ENCODE measurements at places on chromosomes 16 and 17.

DNA sequence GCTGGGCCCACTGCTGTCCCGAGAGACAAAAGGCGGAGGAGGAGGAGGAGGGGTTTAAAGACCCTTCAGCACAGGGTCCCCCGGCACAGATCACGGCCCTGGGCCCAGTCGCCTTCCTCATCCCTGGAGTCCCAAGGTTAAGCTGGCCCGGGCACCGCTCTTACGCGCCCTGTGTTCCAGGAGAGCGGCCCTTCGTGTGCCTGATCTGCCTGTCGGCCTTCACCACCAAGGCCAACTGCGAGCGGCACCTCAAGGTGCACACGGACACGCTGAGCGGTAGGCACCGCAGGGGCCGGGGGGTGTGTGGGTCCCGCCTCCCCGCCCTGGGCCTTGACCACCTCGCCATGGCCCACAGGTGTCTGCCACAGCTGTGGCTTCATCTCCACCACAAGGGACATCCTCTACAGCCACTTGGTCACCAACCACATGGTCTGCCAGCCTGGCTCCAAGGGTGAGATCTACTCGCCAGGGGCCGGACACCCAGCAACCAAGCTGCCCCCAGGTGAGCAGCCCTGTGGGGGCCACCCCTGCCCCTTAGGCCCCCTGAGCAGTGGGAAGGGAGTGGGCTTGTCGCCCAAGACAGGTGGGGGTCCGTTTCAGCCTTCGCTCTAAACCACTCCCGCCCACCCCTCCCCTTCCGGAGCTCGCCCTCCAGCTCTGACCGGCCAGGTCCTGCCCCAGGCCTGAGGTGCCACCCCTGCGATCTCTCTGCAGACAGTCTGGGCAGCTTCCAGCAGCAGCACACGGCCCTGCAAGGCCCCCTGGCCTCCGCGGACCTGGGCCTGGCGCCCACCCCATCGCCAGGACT, 37.6 kb upstream of the ZC3H18 start:
- no peak for DNase-seq

GRCh38 chr16:49158029-49158642, 123.5 kb downstream of the CBLN1 start:
- no peak for DNase-seq

- no peak for DNase-seq
Measured at GRCh38 chr16:66617728-66618127, 13.2 kb downstream of the CMTM3 start.

DNA sequence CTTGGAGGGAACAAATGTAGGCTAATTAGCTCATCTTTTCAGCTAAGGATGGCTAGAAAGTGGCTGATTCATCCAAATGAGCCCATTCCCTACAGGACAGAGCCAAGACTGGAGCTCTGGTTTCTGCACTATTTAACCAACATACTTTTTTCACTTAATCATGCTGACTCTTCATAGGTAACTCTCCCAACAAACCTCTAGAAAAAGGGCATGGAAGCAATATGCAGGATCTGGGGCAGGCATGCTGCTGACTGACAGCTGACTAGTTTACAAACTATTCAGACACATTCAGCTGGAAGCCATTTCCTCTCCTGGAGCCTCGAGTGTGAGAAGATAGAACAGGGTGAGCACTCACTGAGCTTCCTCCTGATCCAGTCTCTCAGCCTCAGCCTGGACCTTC, 6.2 kb downstream of the BECN1 start:
- no peak for DNase-seq

DNA sequence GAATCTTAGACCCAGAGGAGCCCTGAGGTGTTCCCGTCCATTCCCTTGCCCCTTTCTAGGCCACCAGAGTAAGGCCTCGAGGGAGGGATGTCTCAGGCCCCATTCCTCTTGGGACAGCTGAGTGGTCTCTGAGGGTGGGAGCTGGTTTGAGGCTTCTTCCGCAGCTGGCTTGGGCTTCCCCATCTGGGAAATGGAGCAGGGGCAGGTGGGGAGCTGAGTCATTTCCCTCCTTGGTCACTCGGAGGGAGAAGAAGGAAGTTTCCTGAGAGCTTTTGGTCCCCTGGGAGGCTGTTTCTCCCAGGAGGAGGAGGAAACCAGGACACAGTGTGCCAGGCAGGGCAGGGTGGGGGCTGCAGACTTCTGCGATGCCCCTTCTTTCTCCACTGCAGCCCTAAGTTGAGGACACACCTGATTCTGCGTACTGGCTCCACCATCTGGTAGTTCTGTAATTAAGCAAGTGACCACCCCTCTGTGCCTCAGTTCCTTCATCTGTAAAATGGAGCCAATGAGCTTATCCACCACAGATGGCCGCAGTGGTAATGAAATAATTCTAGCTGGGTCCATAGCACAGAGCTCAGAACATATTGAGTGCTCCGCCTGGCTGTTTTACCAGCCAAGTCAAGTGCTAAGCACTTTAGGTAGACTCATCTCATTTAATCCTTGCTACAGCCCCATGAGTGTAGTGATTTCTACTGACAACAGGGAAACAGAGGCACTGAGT, 1.6 kb upstream of the KCNJ12 start:
- no peak for DNase-seq

- no peak for DNase-seq
Measured at GRCh38 chr16:31572821-31573220, 45.1 kb downstream of the AHSP start.

DNA sequence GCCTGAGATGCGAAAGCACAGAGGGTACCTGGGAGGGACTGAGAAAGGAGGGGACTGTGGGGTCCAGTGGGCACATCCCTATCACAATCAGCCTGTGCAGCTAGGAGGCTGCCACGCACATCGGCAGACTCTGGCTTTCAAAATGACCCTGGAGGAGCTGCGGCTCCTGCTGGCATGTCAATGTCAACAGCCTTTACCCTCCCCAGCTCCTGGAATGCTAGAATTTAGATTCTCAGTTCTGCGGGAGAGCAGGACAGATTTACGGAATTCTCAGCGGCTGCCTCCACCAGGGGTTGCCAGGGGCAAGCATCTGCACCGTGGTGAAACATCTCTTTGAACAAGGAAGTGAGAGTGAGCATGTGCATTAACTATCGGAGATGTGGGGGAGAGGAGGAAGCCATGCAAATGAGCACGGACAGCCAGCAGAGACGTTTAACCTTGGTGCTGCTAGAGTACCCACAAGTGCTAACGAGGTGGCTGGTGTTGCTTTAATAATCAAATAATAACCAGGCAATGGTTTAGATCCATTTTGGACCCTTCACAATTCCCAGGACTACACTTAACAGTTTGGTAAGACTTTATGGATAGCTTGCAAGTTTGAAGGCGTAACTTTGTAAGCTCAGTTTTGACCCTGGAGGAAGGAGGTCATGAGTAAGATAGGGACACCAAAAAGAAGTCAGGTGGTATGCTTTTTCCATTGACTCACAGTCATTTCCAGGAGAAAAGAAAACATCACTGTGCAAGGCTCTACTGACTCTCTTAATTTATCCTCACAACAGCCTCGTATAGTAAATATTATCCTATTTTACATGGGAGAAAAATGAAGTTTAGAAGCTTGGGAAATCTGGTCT, 54.1 kb downstream of the XYLT1 start:
- peak; percentile 78 for DNase-seq

DNA sequence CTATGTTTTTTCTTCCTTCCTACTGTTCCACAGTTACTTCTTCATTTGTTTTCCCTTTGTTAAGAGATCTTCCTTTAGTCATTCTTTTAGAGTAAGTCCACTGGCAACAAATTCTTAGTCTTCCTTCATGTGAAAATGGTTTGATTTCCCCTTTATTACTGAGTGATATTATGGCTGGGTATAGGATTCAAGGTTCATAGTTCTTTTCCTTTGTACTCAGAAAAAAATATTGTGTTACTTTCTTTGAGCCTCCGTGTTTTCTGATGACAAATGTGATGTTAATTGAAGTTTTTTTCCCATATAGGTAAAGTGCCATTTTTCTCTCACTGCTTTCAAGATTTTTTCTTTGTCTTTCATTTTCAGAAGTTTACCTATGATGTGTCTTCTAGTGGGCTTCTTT, 283.1 kb upstream of the TBX2 start:
- no peak for DNase-seq

- no peak for DNase-seq
Measured at GRCh38 chr16:83345846-83346640, 461.7 kb upstream of the HSBP1 start.

DNA sequence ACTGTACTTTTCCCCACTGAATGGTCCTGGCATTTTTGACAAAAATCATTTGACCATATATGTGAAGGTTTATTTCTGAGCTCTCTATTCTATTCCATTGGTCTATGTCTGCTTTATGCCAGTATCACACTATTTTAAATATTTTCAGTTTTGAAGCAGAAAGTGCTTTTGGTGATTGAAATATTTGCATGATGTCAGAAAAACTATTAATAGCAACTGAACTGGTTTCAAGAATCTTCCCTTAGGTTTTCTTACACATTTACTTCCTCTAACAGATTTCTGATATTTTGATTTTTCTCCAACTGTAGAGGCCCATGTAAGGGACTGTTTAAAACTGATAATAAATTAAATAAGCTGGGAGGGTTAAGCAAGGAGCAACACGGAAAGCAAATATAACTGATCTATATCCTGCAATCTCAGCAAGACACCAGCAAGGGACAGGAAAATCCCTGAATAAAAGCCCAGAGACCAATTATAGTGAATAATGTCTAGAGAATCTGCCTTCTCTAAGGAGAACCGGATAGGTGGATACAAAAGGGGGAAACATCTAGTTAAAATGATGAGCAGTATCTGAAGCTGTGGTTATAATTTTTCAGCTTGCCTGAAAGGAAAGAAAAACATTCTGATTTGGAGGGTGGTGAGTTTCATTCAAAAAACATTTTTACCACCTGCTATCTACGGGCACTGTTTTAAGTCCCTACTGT, 80.9 kb upstream of the STAC2 start:
- DNase-seq = no peak

GRCh38 chr16:5490499-5490898, 392.9 kb upstream of the EEF2KMT start:
- no peak for DNase-seq

GRCh38 chr17:6669479-6670212, 18.1 kb downstream of the C17orf100 start:
- no peak for DNase-seq

DNA sequence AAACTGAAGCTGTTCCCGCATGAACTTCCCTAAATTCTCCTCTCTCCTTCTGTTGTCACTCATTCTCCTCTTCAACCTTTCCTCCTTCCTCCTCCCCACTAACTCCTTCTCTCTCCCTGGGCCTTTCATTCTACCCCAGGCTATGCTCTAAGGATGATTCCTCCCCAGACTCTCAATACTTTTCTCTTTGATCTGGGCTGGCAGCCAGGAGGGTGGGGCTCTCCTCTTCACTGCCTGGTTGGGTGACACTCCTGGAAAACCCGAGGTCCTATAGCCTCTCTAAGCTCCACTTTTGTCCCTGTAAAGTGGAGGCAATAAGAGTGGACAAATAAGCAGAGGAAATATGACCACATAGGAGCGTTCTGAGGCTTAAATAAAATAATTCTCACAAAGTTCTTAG, 46.2 kb downstream of the HSD17B2 start:
- no peak for DNase-seq

- DNase-seq = no peak
Measured at GRCh38 chr16:19177111-19177739, 9.2 kb downstream of the SYT17 start.

- DNase-seq = no peak
Measured at GRCh38 chr17:75998327-75998795, 2.3 kb upstream of the CDK3 start.

DNA sequence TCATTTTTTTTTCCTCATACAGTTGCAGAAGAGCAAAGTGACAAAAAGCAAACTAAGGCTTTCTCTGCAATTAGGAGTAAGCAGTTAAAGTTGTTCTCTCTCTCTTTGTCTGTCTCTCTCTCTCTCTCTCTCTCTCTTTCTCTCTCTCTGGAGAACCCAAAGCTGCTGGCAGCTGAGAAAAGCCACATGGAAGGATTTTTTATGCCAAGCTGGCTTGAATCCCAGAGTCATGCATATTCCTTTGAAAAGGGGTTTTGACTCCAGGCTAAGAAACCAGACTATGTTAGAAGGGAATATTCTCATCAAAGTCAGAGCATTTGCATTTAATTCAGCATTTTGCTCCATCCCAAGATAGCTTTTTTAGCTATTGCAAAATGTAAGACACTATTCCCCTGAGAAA, 1114.2 kb upstream of the GOT2 start:
- no peak for DNase-seq

- DNase-seq = no peak
Measured at GRCh38 chr16:77581706-77582105, 140.6 kb upstream of the NUDT7 start.

DNA sequence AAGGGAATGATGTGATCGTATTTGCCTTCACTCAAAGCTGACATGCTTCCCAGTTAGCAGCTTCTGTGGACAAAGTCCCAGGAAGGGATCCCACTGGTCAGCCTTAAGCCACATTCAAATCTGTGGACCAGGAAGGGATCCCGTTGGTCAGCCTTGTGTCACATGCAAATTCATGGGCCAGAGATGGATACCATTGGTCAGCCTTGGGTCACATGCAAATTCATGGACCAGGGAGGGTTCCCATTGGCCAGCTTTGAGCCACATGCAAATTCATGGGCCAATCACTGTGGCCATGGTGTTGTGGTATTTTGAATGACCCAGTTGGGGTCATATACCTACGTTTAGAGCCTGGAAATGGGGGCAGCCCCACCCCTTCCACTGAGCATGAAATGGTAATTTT, 201.6 kb downstream of the HS3ST4 start:
- no peak for DNase-seq

DNA sequence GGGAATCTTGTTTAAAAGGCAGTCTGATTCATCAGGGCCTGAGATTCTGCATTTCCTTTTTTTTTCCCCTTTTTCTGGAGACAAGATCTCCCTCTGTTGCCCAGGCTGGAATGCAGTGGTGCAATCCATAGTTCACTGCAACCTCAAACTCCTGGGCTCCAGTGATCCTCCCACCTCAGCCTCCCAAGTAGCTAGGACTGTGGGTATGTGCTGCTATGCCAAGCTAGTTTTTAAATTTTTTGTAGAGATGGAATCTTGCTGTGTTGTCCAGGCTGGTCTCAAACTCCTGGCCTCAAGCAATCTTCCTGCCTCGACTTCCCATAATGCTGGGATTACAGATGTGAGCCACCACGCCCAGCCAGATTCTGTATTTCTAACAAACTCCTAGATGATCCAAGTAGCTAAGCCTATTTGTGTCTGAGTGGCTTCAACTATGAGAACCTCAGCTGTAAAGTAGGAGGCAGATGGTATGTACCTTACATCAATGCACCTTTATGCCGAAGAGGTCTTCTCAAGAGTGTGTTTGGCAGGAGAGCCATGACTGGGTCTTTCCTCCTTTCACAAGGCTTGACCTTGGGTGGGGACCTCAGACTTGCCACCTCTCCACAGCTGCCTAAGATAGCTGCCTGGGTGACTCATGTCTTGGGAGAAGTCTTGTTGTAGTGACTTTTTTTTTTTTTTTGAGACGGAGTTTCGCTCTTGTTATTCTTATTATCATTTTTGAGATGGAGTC, 10.9 kb downstream of the LDAF1 start:
- no peak for DNase-seq

GRCh38 chr16:69563605-69564580, 1.9 kb upstream of the NFAT5 start:
- peak; percentile 81 for DNase-seq

- DNase-seq = no peak
Measured at GRCh38 chr16:12317121-12317810, 340.7 kb downstream of the SNX29 start.

- no peak for DNase-seq
Measured at GRCh38 chr16:10076037-10076436, 106.2 kb downstream of the GRIN2A start.

GRCh38 chr16:56732366-56732765, 2.4 kb downstream of the NUP93 start:
- DNase-seq = no peak
